ENCODE measurements at places on chromosomes 1 and 21.

DNA sequence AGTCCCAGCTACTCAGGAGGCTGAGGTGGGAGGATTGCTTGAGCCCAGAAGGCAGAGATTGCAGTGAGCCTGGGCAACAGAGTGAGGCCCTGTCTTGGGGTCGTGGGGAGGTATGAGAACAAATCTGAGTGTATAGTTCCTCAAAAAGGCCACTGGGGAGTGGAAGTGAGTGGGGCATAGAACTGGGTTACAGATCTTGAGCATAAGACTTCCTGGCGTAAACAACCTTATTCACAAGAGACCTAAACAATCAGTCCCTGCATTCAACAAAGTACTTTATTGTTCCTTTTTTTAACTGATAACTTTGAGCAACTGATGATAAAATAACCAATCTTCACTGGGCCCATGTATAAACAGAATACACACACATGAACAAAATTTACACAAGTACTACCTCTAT is 72.7 kb upstream of the MUTYH start:
- DNase-seq: no peak

DNA sequence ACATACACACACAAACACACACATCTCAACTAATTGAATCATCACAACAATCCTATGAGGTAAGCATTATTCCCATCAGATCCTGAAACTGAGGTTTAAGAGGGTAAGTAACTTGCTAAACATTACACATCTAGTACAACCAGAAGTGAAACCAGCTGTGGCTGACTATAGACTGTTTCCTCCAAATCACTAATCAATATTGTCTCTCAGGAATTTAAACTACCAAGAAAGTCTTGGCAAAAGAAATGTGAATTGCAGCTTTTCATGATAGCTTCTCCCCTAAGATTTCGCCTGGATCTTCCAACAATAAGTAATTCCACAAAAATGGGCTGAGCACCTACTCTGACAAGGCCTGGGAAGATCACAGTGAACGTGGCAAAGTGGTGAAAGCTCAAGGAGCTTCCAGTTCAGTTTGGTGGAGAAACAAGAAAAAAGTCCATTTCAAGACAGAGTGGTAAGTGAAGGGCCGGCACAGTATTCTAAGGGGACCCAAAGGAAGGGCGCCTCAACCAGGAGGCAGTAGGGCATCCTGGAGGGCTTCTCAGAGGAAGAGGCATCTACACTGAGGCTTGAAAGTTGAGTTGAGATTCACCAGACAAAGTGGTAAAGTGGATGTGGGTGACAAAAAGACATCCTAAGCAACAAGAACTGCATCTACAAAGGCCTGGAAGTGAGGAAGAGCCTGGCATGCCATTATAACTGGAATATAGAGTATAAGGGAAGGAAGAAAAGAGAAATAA is 22.1 kb downstream of the LRRC52 start:
- no peak for DNase-seq

- no peak for DNase-seq
These were observed 154.9 kb upstream of the GREM2 start for GRCh38 chr1:240766831-240767230.

- no peak for DNase-seq
These were observed 4.6 kb downstream of the TMEM63A start for GRCh38 chr1:225877580-225877979.

DNA sequence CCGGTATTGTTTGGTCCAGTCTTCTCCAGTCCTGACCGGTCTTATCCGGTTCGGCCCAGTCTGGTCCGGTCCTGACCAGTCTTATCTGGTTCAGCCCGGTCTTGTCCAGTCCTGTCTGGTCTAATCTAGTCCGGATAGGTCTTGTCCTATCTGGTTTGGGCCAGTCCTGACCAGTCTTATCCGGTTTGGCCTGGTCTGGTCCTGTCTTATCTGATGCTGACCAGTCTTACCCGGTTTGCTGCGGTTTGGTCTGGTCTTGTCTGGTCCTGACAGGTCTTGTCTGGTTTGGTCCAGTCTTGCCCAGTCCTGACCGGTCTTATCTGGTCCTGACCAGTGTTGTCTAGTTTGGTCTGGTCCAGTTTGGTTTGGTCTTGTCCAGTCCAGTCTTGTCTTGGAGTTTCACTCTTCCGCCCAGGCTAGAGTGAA is 30.1 kb downstream of the DHX9 start:
- DNase-seq: no peak

DNA sequence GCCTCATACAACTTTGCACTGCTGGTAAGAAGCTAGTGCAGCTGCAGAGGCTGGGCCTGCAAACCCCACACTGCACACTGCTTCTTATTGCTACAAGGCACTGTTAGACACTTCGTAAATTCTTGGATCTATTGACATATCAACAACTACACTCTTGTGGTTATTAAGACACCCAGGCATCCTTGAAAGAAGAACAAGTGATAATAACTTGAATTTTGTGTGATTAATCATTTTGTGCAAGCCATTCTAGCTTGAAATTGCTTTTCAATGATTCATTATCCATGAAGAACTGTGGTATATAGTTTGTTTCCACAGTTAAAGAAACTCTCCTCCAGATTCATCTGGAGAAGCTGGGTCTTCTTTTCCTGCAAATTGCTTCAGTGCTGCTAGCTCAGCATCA is 33.7 kb upstream of the IFI44L start:
- DNase-seq: no peak

DNA sequence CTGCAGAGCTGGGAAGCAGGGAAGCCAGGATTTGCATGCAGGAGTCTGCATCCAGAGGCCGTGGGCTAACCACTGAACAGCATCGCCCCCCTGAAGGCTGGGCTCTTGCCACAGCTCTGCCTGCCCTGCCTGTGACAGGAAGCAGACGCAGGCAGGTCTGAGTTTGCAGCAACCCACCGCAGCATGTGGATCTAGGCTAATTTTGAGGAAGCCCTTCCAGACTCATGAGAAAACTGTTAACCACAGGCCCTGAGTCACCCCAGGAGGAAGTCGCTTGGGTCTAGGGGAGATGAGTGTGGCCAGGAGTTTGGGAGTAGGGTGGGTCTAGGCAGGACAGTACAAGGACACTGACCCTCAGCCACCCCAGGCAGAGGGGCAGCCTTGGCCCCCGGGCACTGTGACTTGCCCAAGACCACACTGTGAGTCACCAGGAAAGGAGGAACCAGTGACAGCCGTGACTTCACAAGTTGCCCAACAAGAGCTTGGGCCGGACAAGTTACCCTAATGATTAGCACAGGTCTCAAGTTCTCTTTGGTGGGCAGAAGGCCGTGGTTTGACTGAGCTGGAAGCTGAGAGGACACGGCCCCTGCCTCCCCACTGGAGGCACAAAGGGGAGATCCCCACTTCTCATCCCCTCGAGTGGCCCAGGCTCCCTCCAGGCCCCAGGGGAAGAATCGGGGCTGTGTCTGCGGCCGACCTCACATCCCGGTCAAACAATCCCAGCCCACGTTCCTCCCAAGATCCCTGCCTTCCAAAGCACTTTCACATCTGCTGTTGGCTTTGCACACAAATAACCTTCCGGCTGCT is 826 bp downstream of the LAPTM5 start:
- peak; percentile 68 for DNase-seq

Data from activated T-cell treated with anti-CD3 and anti-CD28 coated beads for 24 hours (primary cell).